ENCODE measurements at places on chromosomes 7 and 10.

GRCh38 chr7:1943326-1943725, 273.2 kb downstream of the ELFN1 start:
- DNase-seq: no peak

DNA sequence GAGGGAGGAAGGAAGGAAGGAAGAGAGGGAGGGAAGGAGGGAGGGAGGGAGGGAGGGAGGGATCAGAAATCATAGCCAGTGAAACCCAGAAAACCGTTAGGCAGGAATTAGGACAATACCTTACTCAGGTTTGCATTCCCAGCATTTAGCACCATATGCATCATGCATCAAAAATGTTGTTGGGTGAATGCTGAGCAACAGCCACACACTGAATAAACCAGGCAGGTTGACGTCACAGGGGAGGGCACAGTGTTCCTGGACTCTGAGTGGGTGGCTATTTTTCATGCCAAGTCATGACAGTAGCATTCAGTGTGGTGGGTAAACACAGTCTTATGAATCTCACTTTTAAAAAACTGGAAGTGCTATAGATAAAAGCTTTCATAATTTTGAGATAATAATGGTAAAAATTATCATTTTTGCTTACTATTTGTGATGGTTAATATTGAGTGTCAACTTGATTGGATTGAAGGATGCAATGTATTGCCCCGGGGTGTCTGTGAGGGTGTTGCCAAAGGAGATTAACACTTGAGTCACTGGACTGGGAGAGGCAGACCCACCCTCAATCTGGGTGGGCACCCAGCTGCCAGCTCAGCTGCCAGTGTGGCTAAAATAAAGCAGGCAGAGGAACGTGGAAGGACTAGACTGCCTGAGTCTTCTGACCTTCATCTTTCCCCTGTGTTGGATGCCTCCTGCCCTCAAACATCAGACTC, 199.1 kb upstream of the PRKCQ start:
- DNase-seq: no peak

DNA sequence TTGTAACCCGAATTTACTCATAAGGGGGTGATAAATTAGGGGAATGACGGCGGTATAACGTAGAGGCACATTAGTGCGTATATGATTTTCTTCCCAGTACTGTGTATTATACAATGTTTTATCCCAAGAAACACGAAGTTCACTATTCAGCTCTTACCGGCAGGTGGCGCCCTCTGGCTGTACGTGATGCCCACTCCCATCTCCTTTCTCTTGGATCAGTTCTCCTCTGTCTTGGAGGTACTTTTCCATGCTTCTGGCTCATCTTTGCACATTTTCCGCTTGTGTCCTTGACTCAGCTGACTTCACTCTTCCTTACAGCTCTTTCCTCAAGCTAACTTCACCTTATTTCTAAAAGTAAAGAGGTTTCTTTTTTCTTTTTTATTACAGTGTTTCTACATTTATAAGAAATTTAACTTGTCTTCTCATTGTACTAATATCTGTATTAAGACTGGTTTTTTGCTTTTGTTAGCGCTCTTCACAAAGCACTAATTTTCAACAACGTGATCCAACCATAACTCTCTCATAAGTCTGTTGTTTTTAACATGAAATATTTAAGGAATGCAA, 21.3 kb downstream of the TMEM176B start:
- peak; percentile 31 for DNase-seq

GRCh38 chr10:69856601-69857166, 55.0 kb downstream of the COL13A1 start:
- no peak for DNase-seq

DNA sequence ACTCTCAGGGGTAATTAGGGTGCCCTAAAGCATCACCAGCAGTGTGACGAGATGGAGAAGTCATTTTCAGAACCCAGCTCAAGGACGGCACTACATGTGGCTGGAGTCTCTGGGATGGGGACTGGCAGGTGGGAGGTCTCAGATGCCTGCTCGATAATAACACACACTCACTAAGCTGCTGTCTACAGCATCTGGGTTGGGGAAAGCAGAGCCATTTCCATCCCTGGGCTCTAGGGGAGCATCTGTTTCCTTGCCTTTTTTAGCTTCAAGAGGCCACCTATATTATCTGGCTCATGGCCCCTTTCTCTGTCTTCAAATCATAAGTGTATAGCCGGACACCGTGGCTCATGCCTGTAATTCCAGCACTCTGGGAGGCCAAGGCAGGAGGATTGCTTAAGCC, 79.6 kb downstream of the SH3PXD2A start:
- no peak for DNase-seq

- DNase-seq: no peak
Measured at GRCh38 chr10:76086761-76087639, 655.6 kb downstream of the LRMDA start.

Measured in stimulated activated CD4-positive, alpha-beta T cell treated with anti-CD3 and anti-CD28 coated beads, TNF-alpha, amount 100 ng/mL, for 4 hours (primary cell).